ENCODE measurements at places on chromosomes 7 and 10. TPM values are rescaled to one million over a fixed set of nuclear protein-coding genes. Genes with fewer than 3 reads are reported as not detected.

SLC26A3 gene
- polyA plus RNA-seq, result 0.18 TPM

OR2A1 gene
- polyA plus RNA-seq, result 0.01 TPM

TAF3 gene
- polyA plus RNA-seq, result 1.9 TPM

HKDC1 gene
- polyA plus RNA-seq, result 0.12 TPM

NSUN5 gene
- polyA plus RNA-seq, result 16.2 TPM

JCAD gene
- 2.7 TPM for polyA plus RNA-seq

MSS51 gene
- polyA plus RNA-seq, result 2.0 TPM

PFKFB3 gene
- 26.2 TPM for polyA plus RNA-seq

ABCC2 gene
- 0.35 TPM for polyA plus RNA-seq

TRPV6 gene
- 2.5 TPM for polyA plus RNA-seq

PNLIPRP3 gene
- 2.6 TPM for polyA plus RNA-seq

ITGA8 gene
- polyA plus RNA-seq, result 2.5 TPM

DDC gene
- polyA plus RNA-seq, result 0.37 TPM

FEZF1 gene
- not detected for polyA plus RNA-seq

FRAT1 gene
- polyA plus RNA-seq, result 1.8 TPM

C10orf105 gene
- polyA plus RNA-seq, result 0.04 TPM

SEMA4G gene
- polyA plus RNA-seq, result 1.4 TPM

PGAM2 gene
- polyA plus RNA-seq, result 3.8 TPM

FLNC gene
- polyA plus RNA-seq, result 3.1 TPM

HECW1 gene
- polyA plus RNA-seq, result 0.11 TPM

ADAP1 gene
- 5.8 TPM for polyA plus RNA-seq

COBL gene
- 3.6 TPM for polyA plus RNA-seq

NKX2-3 gene
- polyA plus RNA-seq, result 0.14 TPM

PPP1R17 gene
- polyA plus RNA-seq, result not detected

PLEKHS1 gene
- 0.05 TPM for polyA plus RNA-seq

SERPINE1 gene
- polyA plus RNA-seq, result 1.3 TPM

HERPUD2 gene
- polyA plus RNA-seq, result 10.8 TPM

GJC3 gene
- not detected for polyA plus RNA-seq

KEL gene
- polyA plus RNA-seq, result 0.61 TPM

STEAP2 gene
- polyA plus RNA-seq, result 2.1 TPM

PRPS1L1 gene
- not detected for polyA plus RNA-seq

TEX36 gene
- polyA plus RNA-seq, result not detected

NPC1L1 gene
- 0.07 TPM for polyA plus RNA-seq

TEX47 gene
- polyA plus RNA-seq, result not detected

LRRC18 gene
- not detected for polyA plus RNA-seq

CEP55 gene
- polyA plus RNA-seq, result 8.3 TPM

NXPH1 gene
- polyA plus RNA-seq, result 0.02 TPM

CTAGE4 gene
- polyA plus RNA-seq, result 3.2 TPM

NEUROG3 gene
- not detected for polyA plus RNA-seq

FOXK1 gene
- 3.9 TPM for polyA plus RNA-seq

GPR85 gene
- 0.20 TPM for polyA plus RNA-seq

TLX1 gene
- not detected for polyA plus RNA-seq

PLPP4 gene
- polyA plus RNA-seq, result not detected

LGI1 gene
- polyA plus RNA-seq, result 1.0 TPM

POLR3A gene
- polyA plus RNA-seq, result 3.6 TPM

IGFBP3 gene
- polyA plus RNA-seq, result 19.8 TPM

ARHGAP19 gene
- polyA plus RNA-seq, result 3.4 TPM

DUSP5 gene
- 33.8 TPM for polyA plus RNA-seq

KLF14 gene
- not detected for polyA plus RNA-seq

FAM25A gene
- polyA plus RNA-seq, result 2,365 TPM

ZNF425 gene
- polyA plus RNA-seq, result 1.9 TPM

NT5C3A gene
- 15.9 TPM for polyA plus RNA-seq

CALN1 gene
- polyA plus RNA-seq, result 0.01 TPM

VDAC2 gene
- 268 TPM for polyA plus RNA-seq

DHTKD1 gene
- polyA plus RNA-seq, result 6.6 TPM
